ENCODE measurements at places on chromosomes 7 and 10.

DNA sequence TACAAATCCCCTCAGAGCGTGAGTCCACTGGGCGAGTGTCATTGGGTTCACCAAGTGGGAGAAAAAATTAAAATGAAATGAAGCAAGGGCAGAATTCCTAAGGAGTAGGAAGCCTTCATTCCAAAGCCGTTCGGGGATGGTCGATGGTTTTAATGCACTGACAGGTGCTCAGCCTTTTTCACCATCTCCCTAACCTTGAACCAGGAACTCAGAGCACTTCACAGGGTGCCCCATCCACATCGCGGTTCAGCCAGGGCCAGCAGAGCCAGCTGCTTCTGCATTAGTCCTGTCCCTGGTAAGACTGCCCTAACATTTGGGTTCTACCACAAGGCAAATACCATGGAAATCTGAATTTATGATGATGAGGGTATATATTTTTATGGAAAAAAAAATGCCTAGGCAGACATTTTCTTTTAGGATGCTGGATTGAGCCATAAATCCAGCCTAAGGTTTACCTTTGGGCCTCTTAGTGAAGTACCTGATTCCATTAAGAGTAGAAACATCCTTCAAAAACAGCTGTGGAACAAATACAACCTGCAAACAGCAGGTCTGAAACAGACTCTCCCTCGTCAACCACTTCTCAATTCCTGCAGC is 203.5 kb upstream of the RNF32 start:
- no peak for DNase-seq

- DNase-seq: no peak
Measured at GRCh38 chr7:44769376-44769775, 20.7 kb downstream of the ZMIZ2 start.

- DNase-seq: no peak
Measured at GRCh38 chr10:118565301-118566075, 30.0 kb downstream of the PRLHR start.

DNA sequence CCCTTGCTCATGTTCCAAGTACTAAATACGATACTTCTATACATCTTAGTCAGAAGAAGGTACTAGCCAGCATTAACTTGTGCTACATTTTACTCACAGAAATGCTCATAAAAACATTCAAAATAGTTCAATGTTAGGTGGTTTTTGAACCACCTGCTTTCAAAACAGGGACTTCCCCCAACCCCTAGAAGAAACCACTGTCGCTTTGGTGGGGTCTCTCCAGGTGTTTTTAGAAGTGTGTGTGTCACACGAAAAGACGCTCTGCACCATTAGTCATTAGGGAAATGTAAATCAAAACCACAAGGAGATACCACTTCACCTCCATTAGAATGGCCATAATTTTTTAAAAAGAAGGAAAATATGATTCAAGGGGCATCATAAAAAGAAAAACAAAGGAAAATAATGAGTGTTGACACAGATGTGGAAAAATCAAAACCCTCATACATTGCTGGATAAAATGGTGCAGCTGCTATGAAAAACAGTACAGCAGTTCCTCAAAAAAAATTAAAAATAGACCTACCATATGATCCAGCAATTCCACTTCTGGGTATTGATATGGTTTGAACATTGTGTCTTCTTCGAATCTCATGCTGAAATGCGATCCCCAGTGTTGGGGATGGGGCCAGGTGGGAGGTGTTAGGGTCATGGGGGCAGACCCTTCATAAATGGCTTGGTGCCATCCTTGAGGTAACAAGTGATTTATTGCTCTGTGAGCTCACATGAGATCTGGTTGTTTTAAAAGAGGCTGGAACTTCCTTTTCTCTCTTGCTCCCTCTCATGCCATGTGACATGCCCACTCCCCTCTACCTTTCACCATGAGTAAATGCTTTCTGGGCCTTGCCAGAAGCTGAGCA is 74.2 kb downstream of the MALSU1 start:
- no peak for DNase-seq

Data from AG04450 (cell line).